Tibial artery (tissue), 4 donors: ENCODE measurements at places on chromosomes 13 and 19.
A peak's percentile ranks its signal among the peaks of the same experiment; 100 is the strongest.

DNA sequence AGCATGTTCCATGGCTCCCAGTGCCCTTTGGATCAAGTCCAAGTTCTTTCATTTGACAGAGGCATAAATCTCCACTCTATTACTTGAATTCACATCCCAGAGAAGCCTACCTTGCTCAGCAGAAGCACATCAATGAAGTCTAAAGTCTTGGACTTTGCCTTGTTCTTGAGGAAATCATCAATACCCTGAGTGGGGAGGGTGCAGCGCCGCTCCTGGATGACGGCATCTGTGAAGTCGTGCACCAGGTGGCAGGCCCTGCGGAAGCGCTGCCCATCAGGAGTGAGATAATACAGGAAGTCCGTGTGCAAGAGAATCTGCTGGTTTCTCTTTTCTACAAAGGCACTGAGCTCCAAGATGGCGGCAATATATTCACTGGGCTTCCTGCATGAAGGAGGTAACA lies 10.6 kb downstream of the CYP4F11 start:
- DNase-seq, result no peak

- DNase-seq, result no peak
Measured at GRCh38 chr13:25840261-25840660, 211.6 kb downstream of the SHISA2 start.

GRCh38 chr19:47231215-47232054 lies 436 bp upstream of the BBC3 start:
- DNase-seq, result peak; percentile 95

- no peak for DNase-seq
Measured at GRCh38 chr19:50520822-50521465, 7.2 kb upstream of the ASPDH start.

GRCh38 chr13:88676016-88676415 lies 1004.8 kb downstream of the SLITRK5 start:
- DNase-seq, result no peak

- DNase-seq, result no peak
Measured at GRCh38 chr13:33263484-33263883, 22.1 kb downstream of the STARD13 start.

GRCh38 chr19:30228113-30228834 lies 143.9 kb upstream of the ZNF536 start:
- DNase-seq, result no peak

GRCh38 chr19:58355215-58355796 lies 2.0 kb upstream of the A1BG start:
- DNase-seq, result no peak

DNA sequence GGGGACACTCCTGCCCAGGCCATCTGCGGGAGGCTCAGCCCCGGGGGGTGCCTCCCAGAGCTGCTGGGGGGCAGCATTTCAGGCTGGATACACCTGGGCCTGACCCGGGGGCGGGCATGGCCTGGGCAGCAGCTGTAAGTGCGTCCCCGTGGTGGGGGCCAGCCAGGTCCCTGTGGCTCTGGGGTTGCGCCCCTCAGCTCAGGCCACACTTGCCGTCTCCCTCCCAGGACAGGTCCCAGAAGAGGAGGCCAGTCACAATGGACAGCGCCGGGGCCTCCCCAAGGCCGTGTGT lies 11.6 kb downstream of the CBARP start:
- DNase-seq, result no peak

- peak; percentile 40 for DNase-seq
Measured at GRCh38 chr13:94548821-94549231, 47.1 kb downstream of the TGDS start.

DNA sequence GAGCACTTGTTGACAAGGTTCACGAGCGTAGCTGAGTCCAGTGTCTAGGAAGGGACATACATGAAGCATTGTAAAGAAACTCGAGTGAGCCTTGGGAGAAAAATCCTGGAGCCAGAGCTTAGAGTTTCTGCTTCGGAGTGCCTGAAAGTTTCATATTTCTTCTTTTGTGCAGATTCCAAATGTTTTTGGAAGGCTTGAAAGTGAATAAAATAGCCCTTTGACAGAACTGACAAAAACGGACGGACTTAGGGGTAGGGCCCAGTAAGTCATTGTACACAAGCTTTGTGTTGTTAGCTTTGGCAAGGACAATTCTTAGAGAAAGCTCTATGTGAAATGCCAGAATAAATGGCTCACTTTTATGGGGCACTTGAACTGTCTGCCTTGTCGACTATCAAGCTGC lies 2.8 kb downstream of the RNF113B start:
- no peak for DNase-seq

GRCh38 chr13:97395447-97396136 lies 38.4 kb upstream of the RAP2A start:
- DNase-seq, result no peak

DNA sequence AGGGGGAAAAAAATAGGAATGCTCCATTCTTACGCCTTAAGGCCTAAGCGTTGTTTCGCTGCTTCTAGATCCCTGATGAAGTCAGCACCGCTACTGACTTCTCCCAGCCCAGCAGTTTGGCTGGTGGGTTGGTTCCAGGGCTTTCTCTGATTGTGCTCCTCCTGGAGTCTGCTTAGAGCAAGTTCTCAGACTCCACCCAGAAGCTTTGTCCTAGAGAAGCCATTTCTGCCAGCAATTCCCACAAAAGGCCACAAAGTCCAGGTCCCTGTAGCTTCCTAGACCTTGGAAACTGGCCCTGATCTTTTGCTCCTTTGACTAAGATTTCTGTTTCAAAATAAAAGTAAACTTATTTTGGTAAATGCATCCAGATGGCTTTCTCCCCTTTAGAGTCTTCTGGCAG lies 65.4 kb downstream of the KCTD12 start:
- DNase-seq, result peak; percentile 80

DNA sequence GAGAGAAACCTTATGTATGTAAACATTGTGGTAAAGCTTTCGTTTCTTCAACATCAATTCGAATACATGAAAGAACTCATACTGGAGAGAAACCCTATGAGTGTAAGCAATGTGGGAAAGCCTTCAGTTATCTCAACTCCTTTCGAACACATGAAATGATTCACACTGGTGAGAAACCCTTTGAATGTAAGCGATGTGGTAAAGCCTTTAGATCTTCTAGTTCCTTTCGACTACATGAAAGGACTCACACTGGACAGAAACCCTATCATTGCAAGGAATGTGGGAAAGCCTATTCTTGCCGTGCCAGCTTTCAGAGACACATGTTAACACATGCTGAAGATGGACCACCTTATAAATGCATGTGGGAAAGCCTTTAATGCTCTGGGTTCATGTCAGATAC lies 24.7 kb downstream of the ZNF136 start:
- DNase-seq, result no peak

GRCh38 chr19:36257520-36257876 lies 42.6 kb downstream of the ZNF146 start:
- DNase-seq, result no peak

DNA sequence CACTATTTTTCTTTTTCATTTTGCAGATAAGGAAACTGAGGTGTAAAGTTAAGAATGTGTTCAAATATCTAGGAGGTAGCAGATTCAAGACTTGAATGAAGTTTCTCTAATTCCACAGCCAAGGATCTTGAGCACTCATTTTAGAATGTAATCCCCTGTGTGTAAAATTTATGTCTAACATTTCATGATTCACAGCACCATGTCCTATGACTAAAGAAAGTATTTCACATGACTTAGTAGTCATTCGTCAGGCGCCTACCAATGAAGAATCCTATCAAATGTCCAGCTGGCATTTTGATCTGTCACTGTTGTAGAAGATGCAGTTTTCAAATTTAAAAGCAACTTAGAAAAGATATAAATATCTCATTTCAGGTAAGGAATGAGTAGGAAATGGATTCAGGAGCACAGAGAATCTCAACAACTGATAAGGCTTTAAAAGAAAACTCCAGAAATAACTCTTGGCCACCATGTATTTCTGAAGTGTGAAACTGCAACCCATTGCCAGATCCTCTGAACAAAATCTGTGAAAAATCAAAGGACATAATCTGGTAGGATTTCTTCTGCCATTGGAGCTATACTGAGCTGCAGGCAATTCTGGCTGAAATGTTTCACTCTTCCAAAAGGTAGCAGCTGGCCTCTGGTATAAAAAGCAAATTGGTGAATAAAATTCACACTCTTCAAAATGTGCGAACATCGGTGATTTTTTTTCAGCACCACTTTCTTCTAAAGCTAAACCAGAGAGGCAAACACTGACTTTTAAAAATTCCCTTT lies 92.2 kb downstream of the DCLK1 start:
- DNase-seq, result no peak

- no peak for DNase-seq
Measured at GRCh38 chr19:19782783-19783182, 38.8 kb downstream of the ZNF506 start.

GRCh38 chr19:46542428-46543230 lies 47.0 kb upstream of the PNMA8B start:
- DNase-seq, result peak; percentile 99

DNA sequence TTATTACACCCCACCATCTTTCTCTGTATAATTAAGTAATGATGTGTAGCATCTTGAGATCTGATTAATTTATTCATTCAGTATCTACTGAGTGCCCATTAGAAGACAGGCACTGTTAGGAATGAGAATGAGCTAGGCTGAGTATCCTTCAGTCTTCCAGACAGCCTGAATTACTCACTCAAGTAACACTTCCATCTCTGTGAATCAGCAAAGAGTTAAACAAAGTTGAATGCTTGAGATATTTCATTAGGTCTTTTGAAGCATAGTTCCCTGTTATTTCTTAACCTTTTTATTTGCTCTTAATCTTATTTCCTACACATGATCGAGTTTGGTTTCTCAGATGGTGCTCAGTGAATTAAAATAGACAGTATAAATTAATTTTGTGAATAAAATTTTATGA lies 413.7 kb downstream of the DCT start:
- no peak for DNase-seq

GRCh38 chr13:56755181-56755935 lies 385.4 kb upstream of the PRR20A start:
- no peak for DNase-seq

DNA sequence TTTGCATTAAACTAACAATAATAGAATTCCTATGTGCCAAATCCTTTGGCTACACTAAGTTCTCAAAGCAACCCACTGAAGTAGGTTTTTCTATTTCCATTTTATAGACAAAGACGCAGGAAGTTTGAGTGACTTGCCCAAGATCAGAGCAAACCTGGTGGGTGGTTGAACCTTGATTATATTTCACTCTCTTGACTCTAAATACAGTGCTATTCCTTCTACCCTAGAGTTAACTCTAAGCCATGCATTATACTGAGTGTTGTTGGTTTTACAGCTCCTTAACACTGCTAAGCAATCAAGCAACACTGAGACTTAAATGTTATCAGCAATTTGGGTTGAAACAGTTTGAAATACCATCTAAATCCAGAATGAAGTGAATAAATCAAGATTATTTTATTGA lies 813.6 kb upstream of the GPC6 start:
- DNase-seq, result no peak

DNA sequence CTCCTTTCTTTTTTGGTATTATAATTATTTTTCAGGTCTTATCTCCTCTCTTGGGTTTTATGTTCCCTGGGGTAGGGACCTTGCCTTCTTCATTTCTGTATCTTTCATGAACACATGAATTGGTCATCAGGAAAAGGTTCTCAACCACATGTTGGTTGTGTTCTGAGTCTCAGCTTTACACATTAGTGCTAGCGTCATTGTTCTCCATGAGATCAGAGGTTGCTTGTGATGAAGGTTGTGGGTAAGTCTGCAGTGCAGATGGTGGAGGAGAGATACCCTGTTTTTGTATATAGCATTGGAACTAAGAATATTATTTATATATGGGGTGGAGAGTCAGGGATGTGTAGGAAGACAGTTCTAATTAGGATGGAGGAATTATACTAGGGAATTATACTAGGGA lies 24.5 kb upstream of the CEACAM8 start:
- no peak for DNase-seq

DNA sequence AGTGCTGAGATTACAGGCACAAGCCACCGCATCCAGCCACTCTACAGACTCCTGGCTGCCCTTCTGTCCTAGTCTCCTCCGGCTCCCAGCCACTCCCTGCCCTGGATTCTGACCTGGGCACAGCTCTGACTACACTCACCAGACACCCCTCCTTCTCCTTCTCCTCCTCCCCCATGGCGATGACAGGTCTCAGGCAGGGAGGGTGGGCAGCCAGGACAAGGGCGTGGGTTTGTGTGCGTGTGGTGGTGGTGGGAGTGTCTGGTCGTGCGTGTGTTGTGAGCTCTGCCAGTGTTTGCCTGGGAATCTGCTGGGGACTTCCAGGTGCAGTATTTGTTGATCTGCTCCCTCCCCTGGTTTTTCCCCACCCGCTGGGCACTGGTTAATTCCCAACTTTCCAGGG lies 3.0 kb upstream of the NCCRP1 start:
- DNase-seq, result no peak

DNA sequence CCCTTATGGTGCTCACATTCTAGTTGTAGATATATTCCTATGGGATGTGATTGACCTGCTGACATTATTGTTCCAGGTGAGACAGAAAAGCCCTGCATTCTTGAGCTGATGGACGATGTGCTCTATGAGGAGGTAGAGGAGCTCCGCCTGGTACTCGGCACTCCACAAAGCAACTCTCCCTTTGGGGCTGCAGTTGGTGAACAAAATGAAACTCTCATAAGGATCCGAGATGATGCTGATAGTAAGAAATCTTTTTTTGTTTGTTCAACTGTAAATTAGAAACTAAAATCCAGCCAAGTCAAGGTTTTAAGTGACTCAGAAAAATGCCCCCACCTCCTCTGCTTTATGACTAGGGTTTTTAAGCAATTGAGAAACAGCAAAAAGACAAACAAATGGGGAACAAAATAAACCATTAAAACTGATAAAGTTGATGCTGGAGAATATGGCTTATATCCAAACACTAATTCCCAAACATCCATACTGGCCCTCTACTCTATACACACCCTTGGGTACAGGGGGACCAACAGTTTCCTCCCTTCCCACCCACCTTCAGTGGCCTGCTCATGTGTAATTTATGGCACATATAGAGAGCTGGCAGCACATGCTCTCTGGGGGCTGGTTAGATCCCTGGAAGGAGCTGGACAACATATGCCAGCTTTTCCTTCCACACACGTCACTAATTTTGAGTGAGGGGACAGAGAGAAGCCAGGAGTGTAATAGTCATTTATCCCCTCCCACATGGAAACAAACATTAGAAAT lies 139.6 kb downstream of the STOML3 start:
- DNase-seq, result no peak

- no peak for DNase-seq
Measured at GRCh38 chr13:47146991-47147811, 250.3 kb upstream of the HTR2A start.

- no peak for DNase-seq
Measured at GRCh38 chr13:94696171-94696570, 16.2 kb downstream of the SOX21 start.

- no peak for DNase-seq
Measured at GRCh38 chr19:29029268-29029958, 183.5 kb downstream of the UQCRFS1 start.

GRCh38 chr13:44825953-44826352 lies 163.3 kb downstream of the NUFIP1 start:
- DNase-seq, result no peak

GRCh38 chr19:1170938-1171754 lies 2.9 kb downstream of the SBNO2 start:
- no peak for DNase-seq

GRCh38 chr19:3320354-3320670 lies 46.1 kb upstream of the NFIC start:
- DNase-seq, result no peak

GRCh38 chr13:45915686-45916439 lies 64.3 kb upstream of the SIAH3 start:
- no peak for DNase-seq

GRCh38 chr19:57558525-57558924 lies 1.1 kb downstream of the ZNF550 start:
- DNase-seq, result no peak

- DNase-seq, result no peak
Measured at GRCh38 chr13:86445206-86445605, 646.0 kb upstream of the SLITRK6 start.

GRCh38 chr13:67048084-67048820 lies 181.9 kb downstream of the PCDH9 start:
- DNase-seq, result no peak
